ENCODE measurements at places on chromosomes 5 and 9.

DNA sequence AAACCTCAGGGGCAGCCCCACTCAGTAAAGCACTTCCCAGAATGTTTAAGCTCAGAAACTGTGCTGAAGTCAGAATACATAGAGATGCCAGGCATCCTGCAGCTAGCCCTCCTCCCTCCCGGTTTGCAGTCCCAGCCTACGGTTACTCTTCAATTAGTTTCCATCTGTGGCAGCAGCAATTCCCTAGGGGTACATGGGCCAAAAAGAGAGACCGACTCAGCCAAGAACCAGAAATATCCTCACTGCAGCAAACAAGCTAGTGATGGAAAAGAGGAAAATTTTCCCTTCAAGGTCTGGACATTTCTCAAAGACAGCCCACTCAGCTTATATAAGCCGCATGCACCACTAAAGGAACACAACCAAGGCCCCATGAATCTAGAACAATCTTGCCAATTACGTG is 89.1 kb upstream of the PPP2R2B start:
- ATAC-seq = no peak

- ATAC-seq = no peak
These were observed 50.9 kb downstream of the ANKRD31 start for GRCh38 chr5:75185763-75186162.

- ATAC-seq = no peak
These were observed 1.3 kb upstream of the CARD19 start for GRCh38 chr9:93094658-93095204.

DNA sequence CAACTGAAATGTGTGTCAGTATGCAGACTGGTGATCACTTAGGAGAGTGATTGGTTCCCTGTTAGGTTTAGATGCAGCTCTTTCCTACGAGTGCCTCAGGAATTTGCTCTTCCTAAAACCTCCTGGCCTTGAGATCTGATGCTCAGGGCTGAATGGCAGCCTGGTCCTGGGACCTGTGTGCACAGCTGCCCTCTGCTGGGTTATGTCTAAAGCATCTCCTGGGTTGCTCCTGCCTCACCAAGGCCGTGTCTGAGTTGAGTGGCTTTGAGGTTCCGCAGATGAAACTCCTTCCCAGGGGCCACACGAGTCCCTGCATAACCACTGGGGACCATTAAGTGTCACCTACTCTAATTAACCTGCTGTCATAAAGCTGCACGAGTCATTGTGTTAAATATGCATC is 59.5 kb downstream of the MVB12B start:
- ATAC-seq = no peak

GRCh38 chr5:58117542-58117941 is 342.3 kb downstream of the PLK2 start:
- no peak for ATAC-seq

GRCh38 chr9:136886610-136887597 is 588 bp downstream of the TRAF2 start:
- peak; percentile 62 for ATAC-seq

- ATAC-seq = no peak
These were observed 577.2 kb downstream of the MTRR start for GRCh38 chr5:8446179-8446578.

DNA sequence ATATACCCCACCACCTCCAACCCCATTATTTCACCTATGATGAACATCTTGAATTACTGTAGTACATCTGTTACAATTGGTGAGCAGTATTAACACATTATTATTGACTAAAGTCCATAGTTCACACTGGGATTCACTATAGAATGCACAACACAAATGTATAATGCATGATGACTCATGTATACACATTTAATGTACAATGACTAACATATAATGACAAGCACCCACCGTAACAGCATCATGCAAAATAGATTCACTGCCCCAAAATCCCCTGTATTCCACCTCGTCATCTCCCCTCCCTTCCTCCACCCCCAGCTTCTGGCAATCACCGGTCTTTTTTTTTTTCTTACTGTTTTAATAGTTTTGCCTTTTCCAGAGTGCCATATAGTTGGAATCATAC is 47.1 kb upstream of the NEK6 start:
- no peak for ATAC-seq

GRCh38 chr9:116450378-116451139 is 236.5 kb upstream of the TRIM32 start:
- ATAC-seq = no peak

- no peak for ATAC-seq
These were observed 1587.6 kb upstream of the C9orf72 start for GRCh38 chr9:29160763-29161353.

Data from gastroesophageal sphincter (tissue), 4 donors.